Right kidney (tissue), 9 donors: ENCODE measurements at places on chromosomes 5 and 9.

DNA sequence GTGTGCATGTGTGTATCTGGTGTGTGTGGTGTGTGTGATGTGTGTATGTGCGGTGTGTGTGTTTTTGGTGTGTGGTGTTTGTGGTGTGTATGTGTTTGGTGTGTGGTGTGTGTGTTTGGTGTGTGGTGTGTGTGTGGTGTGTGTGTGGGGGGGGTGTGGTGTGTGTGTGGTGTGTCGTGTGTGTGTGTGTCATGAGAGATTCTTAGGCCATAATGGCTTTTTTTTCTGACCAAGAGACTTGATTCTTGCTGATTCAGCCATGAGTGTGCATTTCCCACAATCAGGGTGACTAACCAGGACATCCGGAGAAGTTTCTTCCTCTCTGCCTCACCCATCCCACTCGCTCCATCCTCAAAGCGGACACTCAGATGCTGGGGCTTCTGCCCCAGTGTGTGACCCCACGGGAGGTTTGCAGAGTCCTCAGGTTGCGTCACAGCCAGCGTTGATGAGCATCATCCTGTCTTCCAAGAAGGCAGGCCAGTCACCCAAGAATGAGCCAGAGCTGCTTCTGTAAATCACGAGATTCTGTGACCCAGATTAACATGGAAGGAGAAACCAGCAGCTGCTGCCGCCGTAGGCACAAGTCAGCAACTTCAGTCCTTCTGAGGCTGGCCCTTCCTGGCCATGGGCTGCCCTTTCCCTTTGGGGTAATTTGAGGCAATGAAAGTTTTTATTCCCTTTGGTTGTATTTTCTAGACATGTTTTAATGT lies 12.5 kb upstream of the CTSL start:
- no peak for DNase-seq

GRCh38 chr9:77013932-77014596 lies 5.4 kb upstream of the FOXB2 start:
- DNase-seq, result peak; percentile 59

DNA sequence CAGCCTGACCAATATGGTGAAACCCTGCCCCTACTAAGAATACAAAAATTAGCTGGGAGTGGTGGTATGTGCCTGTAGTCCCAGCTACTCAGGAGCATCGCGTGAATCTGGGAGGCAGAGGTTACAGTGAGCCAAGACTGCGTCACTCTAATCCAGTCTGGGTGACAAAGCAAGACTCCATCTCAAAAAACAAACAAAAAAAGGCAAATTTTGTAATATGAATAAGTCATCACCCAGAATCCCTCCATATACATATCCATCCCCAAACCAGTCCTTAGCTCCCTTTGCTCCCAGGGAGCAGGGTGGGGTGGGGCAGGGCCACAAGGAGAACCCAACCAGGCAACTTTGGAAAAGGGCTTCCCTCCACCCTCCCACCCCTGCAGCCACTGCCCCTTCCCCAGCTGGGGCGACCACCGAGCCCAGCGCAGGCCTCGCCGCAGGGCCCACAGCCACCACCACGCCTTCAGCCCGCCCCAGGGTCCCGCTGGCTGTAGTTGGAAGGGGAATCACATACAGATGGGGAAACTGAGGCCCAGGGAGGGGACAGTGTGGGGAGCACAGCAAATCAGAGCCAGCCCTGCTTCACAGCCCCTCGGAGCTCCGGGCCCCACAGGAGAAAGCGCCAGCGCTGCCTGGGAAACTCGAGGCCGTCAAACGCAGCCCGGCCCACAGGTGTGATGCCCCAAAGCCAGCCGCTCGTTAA lies 7.8 kb downstream of the NOTCH1 start:
- no peak for DNase-seq

- no peak for DNase-seq
Measured at GRCh38 chr5:107032629-107033028, 638.1 kb downstream of the EFNA5 start.

GRCh38 chr5:91277840-91278239 lies 105.3 kb downstream of the ARRDC3 start:
- DNase-seq, result no peak

- DNase-seq, result no peak
Measured at GRCh38 chr5:6135977-6136376, 242.4 kb downstream of the MED10 start.

- DNase-seq, result no peak
Measured at GRCh38 chr5:90301248-90301647, 108.3 kb downstream of the CETN3 start.

DNA sequence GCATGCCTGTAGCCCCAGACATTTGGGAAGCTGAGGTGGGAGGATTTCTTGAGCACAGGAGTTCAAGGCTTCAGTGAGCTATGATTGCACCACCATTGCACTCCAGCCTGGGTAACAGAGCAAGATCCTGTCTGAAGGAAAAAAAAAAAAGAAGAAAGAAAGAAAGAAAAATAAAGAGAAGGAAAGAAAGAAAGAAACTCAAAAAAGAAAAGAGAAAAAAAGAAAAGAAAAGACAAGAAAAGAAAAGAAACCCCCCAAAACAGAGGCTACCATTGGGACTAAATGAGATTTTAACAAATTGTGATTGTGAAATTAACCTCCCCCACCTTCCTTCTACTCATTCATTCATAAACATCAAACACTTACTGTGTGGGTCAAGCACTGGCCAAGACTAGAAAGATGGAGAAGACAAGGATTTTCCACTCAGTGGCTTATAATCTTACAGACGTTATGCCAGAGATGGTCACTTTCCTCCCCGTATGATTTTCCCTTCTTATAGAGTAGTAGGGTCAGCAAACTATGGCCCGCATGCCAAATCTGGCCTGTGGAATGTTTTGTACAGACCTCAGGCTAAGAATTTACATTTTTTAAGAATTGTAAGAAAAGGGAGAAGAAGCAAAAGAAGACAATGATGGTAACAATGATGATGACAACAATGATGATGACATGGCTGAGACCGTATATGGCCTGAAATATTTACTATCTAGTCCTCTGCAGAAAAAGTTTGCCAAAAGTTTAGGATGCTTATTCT lies 1.1 kb upstream of the FYB1 start:
- DNase-seq, result no peak

DNA sequence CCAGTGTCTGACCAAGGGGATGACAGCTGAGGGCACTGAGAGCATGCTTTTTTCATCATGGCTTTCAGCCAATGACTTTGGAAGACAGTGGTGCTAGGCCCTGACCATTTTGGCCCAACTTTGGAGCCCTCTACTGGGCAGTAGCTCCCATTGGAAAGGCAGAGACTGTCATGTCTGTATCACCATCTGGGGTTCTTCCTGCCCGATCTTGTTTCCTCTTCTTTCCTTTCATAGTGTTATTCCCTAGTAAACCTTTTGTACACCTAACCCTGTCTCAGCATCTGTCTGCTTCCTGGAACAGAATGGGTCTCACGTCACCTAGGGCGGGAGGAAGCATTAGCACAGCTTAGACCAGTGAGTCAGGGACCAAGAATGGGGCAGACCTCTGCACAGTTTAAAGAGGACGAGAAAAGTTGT lies 97.4 kb upstream of the MAST4 start:
- no peak for DNase-seq

- DNase-seq, result no peak
Measured at GRCh38 chr5:108820983-108821382, 73.3 kb downstream of the FER start.

DNA sequence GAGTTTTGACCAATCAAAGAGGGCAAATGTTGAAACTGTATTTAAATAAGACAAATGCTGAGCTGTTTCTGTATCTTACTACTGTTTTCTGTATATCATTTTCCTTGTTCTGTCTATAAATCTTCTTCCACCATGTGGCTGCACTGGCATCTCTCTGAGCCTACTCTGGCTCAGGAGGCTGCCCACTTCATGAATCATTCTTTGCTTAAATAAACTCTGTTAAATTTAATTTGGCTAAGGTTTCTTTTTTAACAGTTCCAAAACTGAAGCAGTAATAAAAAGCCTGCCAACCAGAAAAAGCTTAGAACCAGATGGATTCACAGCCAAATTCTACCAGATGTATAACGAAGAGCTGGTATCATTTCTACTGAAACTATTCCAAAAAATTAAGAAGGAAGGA lies 40.2 kb upstream of the TAS2R1 start:
- no peak for DNase-seq

DNA sequence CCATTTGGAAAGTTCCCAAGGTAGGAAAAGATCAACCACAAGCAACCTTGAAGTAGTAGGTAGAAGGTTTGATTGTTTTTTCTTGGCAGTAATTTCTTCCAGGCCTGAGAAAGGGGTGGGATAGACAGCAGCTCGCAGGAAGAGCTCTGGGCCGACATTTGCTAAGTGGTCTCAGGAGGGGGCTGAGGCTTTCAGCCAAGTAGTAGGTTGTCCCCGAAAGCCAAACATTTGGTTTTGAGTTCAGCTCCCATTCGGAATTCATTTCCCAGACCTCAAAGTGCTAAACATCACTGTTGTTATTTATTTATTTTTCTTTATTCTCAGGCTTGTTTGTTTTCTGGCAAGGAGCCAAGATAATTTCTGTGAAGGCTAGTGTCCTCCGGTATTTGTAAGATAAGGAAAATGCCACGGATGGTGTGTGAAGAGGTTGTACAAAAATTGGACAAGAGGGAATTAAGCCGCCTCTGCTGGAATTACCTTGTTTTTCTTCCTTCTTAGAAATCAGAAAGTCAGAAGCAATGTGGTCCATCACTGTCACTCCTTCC lies 112.1 kb downstream of the KIF4B start:
- DNase-seq, result no peak

- no peak for DNase-seq
Measured at GRCh38 chr5:145557345-145557744, 277.8 kb downstream of the PRELID2 start.

GRCh38 chr5:10984021-10984715 lies 223.1 kb upstream of the DAP start:
- no peak for DNase-seq

- DNase-seq, result no peak
Measured at GRCh38 chr9:31606678-31607077, 777.8 kb upstream of the ACO1 start.

- no peak for DNase-seq
Measured at GRCh38 chr5:73333944-73334703, 114.5 kb downstream of the FOXD1 start.

- no peak for DNase-seq
Measured at GRCh38 chr5:112064956-112065355, 308.0 kb upstream of the NREP start.

- peak; percentile 69 for DNase-seq
Measured at GRCh38 chr9:97740848-97741821, 44.0 kb upstream of the XPA start.

GRCh38 chr9:124187311-124187710 lies 70.4 kb upstream of the NEK6 start:
- DNase-seq, result no peak

DNA sequence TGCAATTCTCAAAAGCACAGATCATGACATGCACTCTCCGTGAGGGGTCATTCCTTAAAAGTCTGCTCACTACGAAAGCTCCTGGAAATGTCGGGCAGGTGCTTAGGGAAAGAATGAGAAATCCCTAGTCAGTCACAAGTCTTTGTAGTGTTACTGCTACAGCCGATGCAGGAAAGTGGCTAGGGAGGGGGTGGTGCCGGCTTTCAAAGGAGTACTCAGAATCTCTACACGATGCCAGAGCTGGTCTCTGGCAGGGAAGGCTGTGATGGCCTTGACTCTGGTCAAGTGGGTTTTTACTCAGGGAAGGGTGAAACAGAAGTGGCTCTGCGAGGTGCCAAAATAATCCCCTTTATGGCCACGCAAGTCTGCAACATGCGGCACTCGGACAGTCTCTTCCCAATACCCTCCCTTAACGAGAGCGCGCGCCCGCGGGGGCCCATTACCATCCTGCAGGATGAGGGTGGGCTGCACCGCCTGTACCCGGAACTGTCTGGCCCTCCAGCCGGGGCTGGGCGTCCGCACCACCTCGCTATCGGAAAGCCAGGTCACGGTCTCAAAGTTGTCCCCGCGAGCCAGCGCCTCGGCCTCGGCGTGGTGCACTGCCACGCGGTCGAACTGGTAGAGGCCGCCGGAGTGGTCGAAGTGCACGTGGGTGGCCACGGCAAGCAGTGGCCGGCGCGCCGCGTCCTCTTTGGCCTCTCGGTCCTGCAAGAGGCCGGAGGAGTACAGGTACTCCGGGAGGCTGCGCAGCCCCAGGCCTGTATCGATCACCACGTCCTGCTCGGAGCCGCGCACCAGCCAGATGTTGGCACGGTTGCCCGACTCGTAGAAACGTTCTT lies 956 bp downstream of the MBLAC2 start:
- no peak for DNase-seq

DNA sequence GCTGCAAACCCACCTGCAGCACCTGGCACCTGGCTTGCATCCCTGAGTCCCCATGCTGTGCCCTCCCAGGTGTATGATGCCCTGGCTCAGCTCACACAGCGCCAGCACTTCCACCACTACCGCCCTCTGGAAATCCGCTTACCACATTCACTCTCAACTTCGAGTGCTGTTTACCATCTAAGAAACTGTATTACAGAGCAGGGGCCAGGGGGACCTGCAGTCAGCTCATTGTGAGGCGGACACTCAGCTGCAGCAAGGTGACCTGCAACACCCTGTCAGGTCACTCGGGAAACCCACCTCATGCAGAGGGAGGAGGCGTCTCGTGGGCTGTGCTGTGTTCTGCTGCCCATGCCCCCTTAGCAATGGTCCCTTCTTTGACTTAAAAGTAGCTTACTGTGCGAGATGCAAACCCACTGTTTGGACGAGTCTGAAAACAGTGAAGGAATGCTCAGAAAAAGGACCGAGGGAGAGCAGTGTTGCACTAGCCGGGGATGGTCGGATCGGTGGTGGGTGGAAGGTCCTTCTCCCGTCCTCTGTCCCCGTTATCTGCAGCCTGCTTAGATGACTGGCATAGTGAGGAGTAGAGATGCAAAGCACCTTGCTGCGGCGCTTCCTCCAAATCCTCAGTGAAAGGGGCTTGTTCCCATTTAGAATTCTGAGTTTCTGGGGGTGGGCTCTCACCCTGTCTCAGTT lies 55.2 kb upstream of the CTSL start:
- DNase-seq, result no peak

GRCh38 chr9:109297899-109298298 lies 23.0 kb downstream of the EPB41L4B start:
- no peak for DNase-seq

GRCh38 chr9:38026840-38027527 lies 42.0 kb downstream of the SHB start:
- no peak for DNase-seq

- DNase-seq, result no peak
Measured at GRCh38 chr5:75113354-75114113, 61.2 kb upstream of the GCNT4 start.

DNA sequence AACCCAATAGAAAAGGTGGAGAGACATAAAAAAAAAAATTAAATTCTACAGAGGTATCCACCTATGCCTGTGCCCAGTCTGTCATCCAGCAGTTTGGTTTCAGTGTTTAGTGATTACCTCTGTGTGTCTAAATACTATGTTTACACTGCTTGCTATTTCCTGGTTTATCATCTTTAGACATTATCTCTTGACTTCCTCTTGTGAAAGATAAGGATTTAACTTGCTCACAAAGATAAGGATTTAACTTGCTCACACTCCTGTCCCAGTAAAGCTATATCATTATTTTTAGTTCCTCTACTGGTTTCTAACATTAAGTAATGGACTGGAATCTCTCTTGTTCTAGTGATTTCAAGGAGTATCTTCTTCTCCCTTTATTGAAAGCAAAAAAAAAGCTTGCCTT lies 53.9 kb upstream of the ZFR start:
- no peak for DNase-seq

GRCh38 chr9:134263596-134263995 lies 62.7 kb upstream of the RXRA start:
- DNase-seq, result no peak

GRCh38 chr5:98292496-98292895 lies 481.0 kb upstream of the RGMB start:
- DNase-seq, result no peak

GRCh38 chr9:38313421-38313820 lies 79.1 kb upstream of the ALDH1B1 start:
- DNase-seq, result no peak
